ENCODE measurements at places on chromosomes 1 and 21. TPM values are rescaled to one million over a fixed set of nuclear protein-coding genes. Genes with fewer than 3 reads are reported as not detected.

The TGFB2 gene
- not detected for total RNA-seq

The PYHIN1 gene
- 59.8 TPM for total RNA-seq

DNA sequence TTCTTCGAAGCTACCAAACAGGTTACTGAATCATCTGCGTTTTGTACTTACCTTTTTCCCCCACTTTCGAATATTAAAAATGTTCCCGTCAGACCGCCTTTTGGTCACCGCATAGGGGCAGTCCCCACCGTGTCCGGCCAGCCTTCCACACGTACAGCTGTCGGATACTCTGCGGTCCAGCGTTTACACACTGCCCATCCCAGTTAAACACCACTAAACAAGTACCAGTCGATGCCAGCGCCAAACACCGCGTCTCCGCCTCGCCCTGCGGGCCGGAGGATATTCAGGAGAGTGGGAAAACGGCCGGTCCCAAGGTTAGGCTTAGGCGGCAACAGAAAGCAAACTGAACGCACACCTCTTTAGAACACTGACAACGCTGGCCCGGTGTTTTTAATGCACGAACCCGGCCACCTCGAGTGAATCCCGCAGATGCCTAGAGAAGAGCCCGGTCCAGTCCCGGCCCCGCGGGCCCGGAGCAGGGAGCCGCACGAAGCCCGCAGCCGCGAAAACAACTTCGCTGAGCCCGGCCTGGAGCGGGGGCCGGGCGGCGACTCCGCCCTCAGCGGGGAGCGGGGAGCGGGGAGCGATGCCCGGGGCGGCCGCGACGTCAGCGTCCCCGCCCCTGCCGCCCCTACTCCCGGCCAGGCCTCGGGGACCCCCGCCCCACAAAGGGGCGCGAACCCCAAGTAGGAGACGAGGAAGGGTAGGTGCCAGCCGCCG is 730 bp upstream of the PHF13 start:
- no peak for DNase-seq

The SELE gene
- total RNA-seq = not detected

DNA sequence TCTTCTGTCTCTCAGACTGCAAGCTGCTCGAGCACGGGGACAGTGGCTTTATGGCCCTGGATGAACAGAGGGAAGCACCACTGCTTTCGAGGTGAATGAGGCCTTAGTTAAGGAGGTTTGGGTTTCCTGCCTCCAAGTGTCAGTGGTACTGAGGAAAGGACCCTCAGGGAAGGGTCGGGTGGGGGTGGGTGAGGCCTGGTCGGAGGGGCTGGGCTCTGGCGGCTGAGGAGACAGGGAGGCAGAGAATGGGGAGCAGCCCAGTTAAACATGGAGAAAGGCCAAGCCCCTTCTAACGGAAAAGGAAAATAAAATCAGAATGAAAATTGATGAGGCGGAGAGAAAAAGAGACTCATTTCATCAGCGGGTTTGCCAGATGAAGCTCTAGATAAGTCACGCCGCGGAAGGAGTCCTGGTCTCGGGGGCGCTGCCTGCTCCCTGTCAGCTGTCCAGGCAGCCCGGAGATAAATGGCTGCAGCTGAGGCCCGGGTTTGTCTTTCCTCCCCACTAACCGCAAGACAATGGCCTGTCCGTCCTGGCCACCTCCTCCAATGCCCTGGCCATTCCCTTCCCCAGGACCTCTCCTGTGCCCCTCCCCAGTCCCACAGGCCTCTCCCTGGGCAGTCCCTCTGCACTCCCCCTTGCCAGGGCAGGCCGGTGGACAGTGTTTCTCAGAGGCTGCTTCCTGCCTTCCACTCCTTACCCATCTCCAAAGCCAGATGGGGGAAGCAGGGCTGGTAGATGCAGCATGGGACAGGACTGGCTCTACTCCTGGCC is 55.2 kb downstream of the LRRN2 start:
- DNase-seq = no peak

- no peak for DNase-seq
Observed at GRCh38 chr21:33265664-33266049, 510 bp upstream of the IL10RB start.

The FCMR gene
- total RNA-seq = 117 TPM

The INSRR gene
- total RNA-seq = 0.08 TPM
